ENCODE measurements at places on chromosomes 1 and 21.
A peak's percentile ranks its signal among the peaks of the same experiment; 100 is the strongest.

DNA sequence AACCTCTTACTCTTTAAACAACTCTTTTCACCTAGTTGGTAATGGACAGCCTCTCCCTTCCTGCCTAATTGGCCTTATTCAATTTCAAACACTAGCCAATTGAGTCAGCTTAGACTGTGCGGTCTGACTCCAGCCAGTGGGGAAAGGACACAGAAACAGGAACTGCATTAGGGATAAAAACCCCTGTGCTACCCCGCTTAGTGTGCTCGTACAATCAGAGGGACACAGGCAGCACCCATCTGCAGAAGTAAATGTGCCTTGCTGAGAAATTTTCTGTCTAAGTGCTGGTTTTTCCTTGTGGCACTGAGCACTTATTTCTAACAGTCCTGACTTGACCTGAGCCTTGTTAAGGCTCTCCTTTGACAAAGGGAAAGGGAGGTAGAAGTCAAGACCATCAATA lies 6.0 kb upstream of the CD2 start:
- DNase-seq, result no peak

GRCh38 chr1:150813028-150813707 lies 5.1 kb upstream of the CTSK start:
- peak; percentile 58 for DNase-seq

DNA sequence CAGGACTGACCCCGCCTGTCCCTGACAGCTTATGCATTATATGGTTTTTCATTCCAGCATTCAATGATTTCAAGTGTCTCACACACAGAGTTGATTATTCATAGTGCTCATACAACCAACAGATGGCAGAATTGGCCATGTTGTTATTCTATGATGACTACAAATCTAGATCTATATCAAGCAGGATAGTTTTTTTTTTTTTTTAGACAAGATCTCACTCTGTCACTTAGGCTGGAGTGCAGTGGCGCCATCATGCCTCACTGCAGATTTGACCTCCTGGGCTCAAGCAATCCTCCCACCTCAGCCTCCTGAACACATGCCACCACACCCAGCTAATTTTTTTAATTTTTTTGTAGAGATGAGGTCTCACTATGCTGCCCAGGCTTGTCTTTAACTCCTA lies 40.1 kb upstream of the LRRC8D start:
- DNase-seq, result peak; percentile 73

GRCh38 chr1:43396059-43396458 lies 6.4 kb downstream of the SZT2 start:
- DNase-seq, result no peak

GRCh38 chr1:11651017-11651416 lies 3.2 kb downstream of the FBXO2 start:
- DNase-seq, result no peak

DNA sequence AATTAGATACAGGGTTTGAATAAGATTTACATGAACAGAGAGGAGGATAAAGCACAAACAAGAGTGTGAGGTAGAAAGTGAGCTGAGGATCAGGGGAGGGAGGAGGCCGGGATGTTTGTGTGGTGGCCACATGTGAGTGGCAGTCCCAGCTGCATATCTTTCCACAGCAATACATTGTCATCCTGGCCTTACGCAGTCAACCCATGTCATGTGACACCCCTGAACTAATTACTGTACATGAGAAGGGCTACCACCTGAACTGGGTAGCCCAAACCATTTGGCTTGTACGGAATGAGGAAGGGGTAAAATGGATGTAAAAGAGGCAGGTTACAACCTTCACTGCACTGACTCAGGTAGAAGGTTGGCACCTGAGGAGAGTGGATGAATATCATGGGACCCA lies 4.2 kb downstream of the SLAMF7 start:
- no peak for DNase-seq

GRCh38 chr1:150642296-150642695 lies 12.9 kb upstream of the ENSA start:
- DNase-seq, result no peak

- DNase-seq, result no peak
Measured at GRCh38 chr1:224632381-224632871, 16.3 kb downstream of the CNIH3 start.

DNA sequence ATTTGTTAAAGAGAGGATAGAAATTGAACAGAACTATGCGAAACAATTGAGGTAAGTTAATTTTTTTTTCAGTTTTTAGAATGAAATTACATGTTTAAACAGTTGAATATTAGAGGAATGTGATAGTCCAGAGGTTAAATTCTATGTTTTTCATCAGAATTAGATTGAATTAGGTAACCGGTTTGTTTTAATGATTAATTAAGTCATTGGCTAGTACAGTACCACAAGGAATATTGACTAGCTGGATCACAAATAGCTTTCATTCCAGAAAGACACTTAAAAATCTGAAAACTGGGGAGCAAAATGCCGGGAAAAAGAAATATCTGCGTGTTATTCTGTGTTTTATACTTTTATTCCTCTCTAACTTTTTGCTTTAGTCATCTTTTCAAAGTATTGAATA lies 51.6 kb downstream of the FNBP1L start:
- no peak for DNase-seq

DNA sequence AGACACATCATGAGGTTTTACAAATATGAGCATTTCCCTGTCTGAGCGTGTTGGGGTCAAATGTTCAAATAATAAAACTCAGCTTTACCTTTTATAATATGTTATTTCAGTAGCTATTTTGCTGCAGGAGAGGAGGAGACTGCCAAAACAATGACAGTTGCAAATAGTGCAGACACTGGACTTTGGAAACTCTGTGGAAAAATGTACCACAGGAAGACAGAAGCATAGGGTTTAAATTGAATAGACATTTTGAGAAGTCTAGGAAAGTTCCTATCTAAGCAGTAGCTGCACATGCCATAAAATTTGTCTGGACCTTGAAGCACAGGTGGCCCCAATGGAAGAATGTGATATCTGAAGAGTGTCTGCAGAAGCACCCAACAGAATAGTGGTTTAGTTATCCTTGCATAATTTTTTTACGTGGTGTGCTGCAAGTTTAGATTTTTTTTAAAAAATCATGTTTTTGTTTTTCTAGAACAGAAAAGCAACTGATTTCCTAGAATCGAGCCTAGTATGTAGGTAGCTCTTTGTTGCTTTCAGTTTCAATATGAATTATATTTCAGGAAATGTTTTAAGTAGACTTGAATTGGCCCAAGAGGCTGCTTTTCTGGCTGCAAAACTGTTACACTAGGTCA lies 14.0 kb upstream of the GBP5 start:
- DNase-seq, result peak; percentile 26

- DNase-seq, result no peak
Measured at GRCh38 chr21:24897883-24898282, 709.4 kb downstream of the MRPL39 start.

DNA sequence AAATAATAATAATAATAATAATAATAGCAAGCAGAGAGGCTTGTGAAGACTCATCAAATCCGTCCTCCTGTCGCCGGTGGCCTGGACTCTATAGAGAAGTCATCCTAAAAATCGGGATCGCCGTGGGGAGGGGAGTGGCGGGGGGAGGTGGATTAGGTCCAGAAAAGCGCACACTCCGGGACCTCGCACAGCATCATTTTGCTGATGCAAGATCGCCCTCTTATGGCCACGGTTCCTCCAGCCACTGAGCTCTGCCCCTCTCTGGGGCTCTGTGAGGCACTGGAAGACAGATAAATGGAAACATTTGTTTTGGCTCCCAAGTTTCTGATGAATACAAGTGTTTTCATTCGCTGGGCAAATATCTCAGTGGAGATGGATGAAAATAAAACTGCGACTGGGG lies 612.0 kb downstream of the MATN1 start:
- DNase-seq, result peak; percentile 43

DNA sequence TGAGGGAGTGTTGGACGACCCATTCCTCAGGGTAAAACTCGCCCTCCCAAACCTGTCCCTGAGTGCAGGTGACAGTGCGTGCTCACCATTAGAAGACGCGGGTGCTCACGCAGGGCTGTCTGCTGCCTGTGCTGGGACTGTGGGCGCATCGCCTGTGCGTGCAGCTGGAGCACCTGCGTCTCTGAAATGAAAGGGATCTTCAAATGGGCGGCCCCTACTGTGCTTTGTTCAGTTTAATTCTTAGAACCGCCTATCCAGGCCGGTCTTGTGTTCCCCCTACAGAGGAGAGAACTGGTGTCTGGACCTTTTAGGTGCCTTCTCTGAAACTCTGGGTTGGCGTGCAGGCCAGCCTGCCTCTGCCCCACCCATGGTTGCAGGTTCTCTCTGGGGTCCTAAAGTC lies 125.8 kb downstream of the PCBP3 start:
- no peak for DNase-seq

GRCh38 chr1:78377356-78377928 lies 113.3 kb upstream of the PTGFR start:
- no peak for DNase-seq

GRCh38 chr1:192539297-192540092 lies 36.1 kb upstream of the RGS1 start:
- no peak for DNase-seq

- DNase-seq, result no peak
Measured at GRCh38 chr1:158371188-158371953, 17.7 kb downstream of the CD1E start.

- no peak for DNase-seq
Measured at GRCh38 chr1:53599481-53599880, 139.5 kb downstream of the GLIS1 start.

DNA sequence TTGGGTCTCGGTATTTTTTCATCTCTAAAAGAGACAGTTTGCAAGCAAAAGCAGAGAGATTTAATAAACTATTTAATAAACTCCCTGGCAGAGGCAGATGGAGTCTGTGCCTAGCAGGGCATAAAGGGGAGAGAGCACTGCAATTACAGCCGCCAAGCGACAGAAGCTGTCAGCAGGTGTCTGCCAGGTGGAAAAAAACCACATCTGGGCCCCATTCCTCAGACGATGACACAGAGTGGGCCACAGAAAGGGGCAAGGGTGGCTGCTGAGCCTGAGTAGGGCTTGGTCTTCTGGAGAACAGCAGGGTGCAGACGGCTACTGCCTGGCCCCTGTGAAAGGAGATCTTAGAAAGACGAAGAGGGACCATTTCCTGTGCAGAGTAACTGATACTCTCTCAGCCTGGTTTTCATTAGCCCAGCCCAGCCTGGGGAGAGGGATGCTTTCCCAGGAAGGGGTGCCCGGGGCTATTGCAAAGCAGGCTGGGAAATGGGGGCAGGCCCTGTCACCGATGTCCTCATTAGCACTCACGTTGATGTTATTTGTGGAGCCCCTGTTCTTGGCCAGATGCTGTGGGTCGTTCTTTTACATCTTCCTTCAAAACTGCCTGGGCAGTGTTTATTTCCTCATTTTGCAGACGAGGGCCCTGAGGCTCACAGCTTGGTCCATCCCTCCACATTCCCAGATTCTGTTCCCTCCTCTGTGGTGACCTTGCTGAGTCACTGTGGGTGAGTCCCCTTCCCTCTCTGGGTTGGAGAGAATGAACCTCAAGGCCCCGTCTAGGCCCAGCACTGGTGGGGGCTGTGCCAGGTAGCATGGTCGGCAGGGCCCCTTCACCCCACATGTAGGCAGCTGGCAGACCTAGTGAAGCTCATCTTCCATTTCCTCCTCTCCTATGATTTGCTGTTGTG lies 472.7 kb downstream of the PTPRU start:
- DNase-seq, result no peak

GRCh38 chr1:230270559-230271281 lies 155.4 kb downstream of the PGBD5 start:
- no peak for DNase-seq

DNA sequence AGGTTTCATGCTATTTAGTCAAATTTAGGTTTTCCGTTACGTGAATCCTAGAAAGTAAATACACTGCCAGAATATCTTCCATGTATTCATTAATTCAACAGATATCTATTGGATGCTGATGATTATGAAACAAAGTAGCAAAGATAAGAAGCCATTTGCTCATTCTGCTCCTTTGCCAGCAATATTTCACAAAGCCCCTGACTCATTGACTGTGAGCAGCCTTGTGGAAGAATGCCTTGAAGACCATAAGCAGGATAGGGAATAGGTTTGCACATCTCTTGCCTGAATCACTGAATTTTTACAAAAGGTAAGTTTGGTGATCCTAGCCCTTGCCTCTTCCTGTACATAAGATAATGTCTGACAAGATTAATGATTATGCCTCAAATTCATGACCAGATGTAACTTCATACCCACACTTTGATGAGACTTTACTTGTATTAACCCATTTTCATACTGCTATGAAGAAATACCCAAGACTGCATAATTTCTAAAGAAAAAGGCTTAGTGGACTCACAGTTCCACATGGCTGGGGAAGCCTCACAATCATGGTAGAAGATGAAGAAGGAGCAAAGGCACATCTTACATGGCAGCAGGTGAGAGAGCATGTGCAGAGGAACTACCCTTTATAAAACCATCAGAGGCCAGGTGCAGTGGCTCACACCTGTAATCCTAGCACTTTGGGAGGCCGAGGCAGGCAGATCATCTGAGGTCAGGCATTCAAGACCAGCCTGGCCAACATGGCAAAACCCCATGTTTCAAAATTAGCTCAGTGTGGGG lies 1.6 kb upstream of the PIGK start:
- DNase-seq, result peak; percentile 32

- DNase-seq, result no peak
Measured at GRCh38 chr1:77044133-77044849, 174.9 kb downstream of the PIGK start.

GRCh38 chr1:195608883-195609282 lies 999.4 kb downstream of the KCNT2 start:
- DNase-seq, result no peak

- no peak for DNase-seq
Measured at GRCh38 chr1:5810131-5810530, 182.1 kb downstream of the NPHP4 start.

DNA sequence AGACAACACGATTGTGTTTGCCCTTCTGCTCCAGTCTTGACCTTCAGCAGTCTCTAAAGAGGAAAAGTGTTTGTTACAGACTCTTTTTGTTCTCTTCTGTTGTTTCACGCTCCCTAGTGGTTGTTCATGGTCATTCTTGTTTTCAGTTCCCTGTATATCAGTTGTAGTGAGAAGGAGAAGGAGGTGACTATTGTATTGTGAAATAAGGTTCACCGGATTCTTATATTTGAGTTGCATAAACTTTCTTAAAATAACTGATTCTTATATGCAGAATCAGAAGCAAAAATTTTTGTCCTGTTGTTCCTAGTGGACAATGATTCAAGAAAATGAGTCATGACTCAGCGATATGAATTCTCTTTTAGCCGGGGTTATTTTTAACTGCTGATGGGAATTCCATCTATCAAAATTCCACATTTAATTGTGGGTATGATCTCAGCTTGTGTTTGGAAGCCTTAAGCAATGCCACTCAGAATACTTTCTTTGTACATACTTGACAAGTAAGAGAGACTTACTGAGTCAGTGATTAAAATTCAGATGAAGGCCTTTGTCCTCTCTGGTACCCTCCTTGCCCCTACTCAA lies 152.2 kb downstream of the CLEC20A start:
- peak; percentile 82 for DNase-seq
